ENCODE measurements at places on chromosomes 7 and 10.

GRCh38 chr10:103663236-103663635 lies 169.7 kb downstream of the NEURL1 start:
- no peak for DNase-seq

- DNase-seq, result no peak
Measured at GRCh38 chr7:23490357-23491135, 20.3 kb upstream of the IGF2BP3 start.

DNA sequence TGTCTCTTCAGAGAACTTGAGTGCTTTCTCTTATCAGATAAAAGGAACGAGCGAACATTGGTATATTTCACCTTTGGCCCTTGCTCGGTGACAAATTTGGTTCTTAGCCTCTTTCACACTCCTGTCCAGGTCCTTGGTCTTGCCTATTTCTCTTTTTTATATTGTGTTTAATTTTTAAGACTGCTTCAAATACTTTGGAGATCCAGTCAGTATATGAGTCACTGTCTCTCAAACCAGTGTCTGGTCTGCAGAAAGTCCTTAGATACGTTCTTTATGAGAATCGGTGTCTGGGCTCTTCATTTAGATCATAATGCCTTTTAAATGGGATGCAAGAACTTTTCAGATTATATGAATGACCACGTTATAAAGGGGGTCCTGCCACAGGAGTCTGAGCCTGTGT lies 55.0 kb downstream of the PIK3AP1 start:
- DNase-seq, result no peak

- no peak for DNase-seq
Measured at GRCh38 chr10:11169976-11170375, 152.3 kb downstream of the CELF2 start.

- no peak for DNase-seq
Measured at GRCh38 chr7:134457210-134457609, 1.7 kb downstream of the AKR1B1 start.

- no peak for DNase-seq
Measured at GRCh38 chr10:6739530-6740174, 159.6 kb upstream of the PRKCQ start.

- DNase-seq, result no peak
Measured at GRCh38 chr10:26714415-26715136, 17.1 kb downstream of the PDSS1 start.

DNA sequence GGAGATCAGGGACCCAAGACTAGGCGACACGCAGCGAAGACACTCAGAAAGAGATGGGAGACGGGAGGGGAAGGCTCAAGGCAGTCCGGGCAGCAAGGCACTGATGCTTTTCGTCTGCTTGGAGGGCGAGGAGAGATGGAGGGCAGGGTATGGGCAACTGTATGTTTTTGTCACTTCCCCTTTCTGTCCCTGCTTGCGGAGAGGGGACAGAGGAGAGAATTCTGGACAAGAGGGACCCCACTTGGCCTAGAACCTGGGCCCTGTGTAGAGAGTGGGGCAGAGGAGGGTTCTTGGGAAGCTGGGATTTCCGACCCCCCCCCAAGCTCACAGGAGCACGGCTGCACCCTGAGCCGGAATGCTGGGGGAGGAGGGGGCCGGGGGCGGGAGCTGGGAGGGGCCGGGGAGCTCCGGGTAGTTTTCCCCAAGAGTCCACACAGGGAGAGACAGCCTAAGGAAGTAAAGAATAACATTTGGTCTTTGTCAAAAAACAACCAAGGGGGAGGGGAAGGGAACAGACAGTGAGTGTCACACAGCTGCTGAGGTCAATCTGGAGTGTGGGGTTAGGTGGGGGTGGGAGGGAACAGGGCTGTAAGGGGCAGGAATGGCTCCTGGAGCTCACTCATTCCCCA lies 1.8 kb downstream of the LRCH4 start:
- no peak for DNase-seq

DNA sequence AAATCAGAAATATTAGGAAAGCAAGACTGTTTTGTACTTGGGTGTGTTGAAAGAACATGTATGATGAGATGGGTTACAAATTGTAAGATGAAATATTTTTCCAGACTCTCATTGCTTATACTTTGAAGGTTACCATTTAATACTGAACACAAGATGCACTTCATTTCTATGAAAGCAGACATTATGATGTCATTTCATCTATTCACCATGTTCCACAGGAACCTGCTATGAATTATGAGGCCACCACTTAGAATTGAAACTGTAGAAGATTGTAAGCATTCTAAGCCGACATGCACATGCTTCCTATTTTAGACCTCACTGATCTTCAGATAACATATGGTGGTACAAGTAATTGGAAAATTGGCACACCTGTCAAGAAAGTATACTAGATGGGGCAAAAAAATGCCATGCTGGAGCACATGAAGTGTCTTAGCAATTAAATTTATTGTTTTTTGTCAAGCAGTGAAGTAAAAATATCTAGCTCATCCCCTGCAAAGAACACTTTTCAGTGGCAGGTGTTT lies 195.0 kb downstream of the PHF14 start:
- no peak for DNase-seq

- no peak for DNase-seq
Measured at GRCh38 chr10:79401015-79401921, 44.2 kb downstream of the ZCCHC24 start.

DNA sequence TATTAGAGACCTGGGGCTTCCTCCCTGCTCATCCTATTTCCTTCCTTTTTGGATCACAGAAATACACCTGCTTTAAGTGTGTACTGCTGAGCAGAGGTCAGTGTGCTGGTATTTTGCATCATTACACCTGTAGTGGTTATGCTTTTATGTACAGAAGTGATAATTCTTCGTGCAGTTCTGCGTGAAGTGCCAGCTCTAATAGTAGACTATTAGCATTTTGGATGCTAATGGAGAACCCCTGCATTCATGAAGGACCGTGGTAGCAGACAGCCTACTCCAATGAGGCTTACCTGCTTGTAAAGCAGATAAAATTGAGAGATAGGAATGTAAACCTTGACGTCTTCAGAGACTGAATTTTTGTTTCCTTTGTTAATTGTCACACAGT lies 114.3 kb downstream of the CDK14 start:
- DNase-seq, result no peak

- DNase-seq, result no peak
Measured at GRCh38 chr7:157004521-157005455, 5.7 kb downstream of the MNX1 start.

DNA sequence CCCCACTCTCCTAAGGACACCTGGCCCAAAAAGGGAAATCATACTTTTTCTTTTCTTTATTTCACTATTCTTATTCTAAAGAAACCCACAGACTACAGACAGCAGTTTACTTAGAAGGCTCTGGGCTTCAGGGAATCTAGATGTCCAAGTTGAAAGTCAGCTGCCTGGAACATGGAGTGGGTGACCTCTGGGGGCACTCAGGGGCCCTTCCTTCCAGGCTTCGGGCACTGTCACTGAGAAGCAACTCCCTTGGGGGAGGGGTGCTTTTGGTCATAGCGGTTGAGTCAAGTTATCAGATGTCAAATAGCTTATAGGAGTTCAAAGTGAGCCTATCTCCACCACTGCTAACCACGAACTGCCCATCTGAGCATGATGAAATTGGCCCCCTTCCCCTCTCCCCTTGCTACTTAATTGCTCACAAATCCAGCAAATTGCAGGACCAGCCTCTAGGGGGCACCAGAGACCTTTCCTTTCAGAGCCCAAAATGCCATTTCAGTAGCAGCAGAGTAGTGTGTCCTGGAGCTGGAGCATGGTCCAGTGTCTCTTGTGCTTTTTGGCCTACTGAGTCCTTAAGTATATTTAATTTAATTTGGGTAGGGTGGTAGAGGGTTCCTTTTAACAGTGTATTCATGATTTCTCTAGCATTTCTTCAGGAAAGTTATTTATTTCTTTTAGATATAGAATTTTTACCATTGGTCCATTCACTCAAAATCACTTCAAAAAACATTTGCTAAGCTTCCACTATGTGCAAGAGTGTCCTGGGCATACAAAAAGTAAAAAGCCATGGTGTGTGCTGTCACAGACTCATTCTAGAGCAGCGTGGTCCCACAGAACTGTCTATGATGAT lies 463.8 kb downstream of the KCNMA1 start:
- no peak for DNase-seq

DNA sequence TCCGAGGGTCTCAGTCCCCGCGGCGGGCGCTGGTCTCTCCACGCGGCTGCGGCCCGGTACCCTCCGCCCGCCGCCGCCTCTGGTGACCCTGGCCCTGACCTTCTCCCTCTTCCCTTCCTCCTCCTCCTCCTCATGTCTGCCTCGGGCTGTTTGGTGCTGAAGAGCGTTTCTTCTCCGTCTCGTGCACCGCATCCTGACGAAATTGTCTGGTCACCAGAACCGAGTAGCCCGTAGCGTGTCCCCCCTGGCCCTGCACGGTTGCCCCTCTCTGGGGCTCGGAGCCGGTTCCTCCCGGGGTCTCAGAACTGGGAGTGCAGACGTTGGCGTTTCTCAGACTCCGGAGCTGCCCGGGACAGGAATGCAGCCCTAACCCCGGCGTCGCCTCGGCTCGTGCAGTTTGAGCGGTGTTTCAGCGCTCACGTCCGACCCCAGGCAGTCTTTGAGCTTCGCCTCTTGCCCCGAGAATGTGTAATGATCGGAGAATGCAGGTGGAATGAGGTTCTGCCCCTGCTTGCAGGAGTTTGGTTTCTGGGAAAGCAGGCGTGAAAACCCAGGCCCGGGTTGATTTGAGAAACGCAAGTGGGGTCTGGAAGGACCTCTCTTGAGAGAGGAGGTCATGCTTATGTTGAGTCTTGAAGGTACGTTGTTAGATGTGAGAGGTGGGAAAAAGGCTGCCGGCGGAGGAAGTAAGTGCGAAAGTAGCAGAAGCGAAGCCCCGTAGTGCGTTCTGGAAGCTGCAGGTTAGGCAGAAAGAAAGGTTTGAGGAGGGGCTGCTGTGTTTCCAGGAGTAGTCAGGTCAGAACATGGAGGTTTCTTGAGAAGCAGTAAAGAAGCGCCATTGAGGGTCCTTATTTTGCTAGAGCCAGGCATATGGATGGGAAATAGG lies 743 bp downstream of the RBM17 start:
- no peak for DNase-seq

- no peak for DNase-seq
Measured at GRCh38 chr10:31816318-31816717, 112.3 kb downstream of the ARHGAP12 start.

All from SW 1271 (cell line).